ENCODE measurements at places on chromosomes 6 and 20.

- DNase-seq, result no peak
Observed at GRCh38 chr6:125922322-125922860, 34.2 kb upstream of the HINT3 start.

GRCh38 chr6:110878751-110879522 lies 4.4 kb downstream of the AMD1 start:
- peak; percentile 15 for DNase-seq

- DNase-seq, result no peak
Observed at GRCh38 chr6:34090935-34091334, 55.0 kb downstream of the GRM4 start.

- no peak for DNase-seq
Observed at GRCh38 chr6:56799989-56800388, 154.9 kb upstream of the BEND6 start.

GRCh38 chr6:1314617-1315016 lies 2.7 kb downstream of the FOXQ1 start:
- no peak for DNase-seq

DNA sequence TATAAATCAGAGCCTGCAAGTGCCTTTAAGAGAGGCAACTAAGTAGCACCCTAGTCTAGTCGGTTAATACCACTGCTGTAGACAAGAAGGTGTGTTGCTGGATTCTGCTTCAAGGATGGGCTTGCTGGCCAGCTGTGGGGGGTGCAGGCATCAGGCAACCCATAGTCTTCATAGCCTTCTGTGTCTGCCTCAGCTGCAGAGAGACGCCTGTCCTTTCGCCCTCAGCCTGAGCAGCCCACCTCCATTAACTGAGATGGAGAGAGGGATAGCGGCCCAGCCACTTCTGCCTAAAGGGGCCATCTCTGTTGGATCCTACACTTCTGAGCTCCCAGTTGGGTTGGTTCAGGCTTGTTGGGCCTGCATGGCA lies 123.7 kb upstream of the MLIP start:
- DNase-seq, result no peak

DNA sequence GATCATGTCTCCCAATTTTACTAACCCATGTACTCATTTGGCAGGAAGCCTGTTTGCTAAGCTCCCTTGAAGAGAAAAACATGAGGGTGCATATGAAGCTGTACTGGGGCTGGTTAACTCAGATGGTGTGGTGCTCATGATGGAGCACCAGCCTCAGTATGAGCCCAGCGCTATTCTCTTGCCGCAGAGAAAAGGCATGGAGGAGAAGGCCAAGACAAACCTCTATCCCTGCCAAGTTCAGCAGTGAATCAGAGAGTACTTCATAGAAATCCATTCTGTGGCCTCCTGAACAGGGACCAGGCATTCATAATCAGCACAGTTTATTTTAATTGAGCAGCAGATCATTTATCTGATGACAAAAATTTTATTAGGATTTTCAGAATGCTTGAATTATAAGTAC lies 398.1 kb downstream of the LMBRD1 start:
- DNase-seq, result no peak

DNA sequence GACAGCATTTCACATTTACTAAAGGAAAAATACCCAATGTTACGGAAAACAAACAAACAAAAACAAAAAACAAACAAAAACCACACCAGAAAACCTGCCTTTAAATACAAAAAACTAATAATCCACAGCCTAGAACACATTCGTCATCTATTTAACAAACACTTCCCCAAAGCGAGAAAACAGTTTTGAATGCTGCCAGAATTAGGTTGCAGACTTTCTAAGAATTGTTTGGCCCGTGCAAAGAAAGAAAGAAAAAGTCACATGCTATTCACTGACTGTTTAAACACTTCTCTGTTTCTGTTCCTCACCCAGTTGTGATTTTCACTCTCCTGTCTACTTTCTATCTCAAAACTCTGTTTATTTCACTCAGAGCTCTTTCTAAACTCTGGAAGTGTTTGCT lies 52.5 kb downstream of the BCAS1 start:
- no peak for DNase-seq

DNA sequence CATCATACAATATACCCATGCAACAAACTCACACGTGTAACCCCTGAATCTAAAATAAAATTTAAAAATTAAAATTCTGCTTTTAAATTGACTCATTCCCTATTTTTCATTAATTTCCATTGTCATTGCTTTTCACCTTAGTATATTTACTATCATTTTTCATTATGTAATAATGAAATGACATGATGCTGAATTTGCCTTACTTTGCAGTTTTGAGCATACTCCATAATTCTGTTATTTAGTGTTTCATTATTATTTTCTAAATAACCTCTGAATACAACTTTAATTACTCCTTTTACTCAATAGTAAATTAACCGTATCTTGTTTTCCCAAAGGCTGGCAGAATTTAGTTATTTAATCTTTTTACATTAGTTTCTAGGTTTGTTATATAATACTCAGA lies 719.6 kb downstream of the DOK5 start:
- no peak for DNase-seq

- DNase-seq, result no peak
Observed at GRCh38 chr6:116101790-116102189, 1.1 kb downstream of the NT5DC1 start.

DNA sequence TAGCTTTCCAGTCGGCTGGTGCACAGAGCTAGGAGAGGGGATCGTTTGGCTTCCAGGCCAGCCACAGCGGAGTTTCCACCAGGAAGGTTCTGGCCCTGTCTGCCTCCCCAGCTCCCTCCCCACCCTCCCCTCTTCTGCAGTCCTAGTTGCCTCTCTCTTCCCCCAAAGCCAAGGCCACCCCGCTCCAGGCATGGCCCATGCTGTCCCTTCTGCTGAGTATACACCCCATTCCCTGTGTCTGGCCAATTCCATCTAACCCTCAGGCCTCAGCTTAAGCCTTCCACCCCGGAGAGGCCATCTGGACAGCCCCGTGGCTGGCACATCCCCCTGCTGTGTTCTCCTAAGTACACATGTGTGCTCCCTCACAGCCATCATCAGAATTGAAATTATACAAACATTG lies 167.4 kb downstream of the CDH4 start:
- no peak for DNase-seq

GRCh38 chr6:134317471-134318131 lies at the start of gene SGK1:
SGK1 (minus strand) TSS chr6:134318112; CDS start chr6:134317460, 652 bp downstream.
- no peak for DNase-seq

- no peak for DNase-seq
Observed at GRCh38 chr6:158751224-158751623, 67.9 kb downstream of the EZR start.

DNA sequence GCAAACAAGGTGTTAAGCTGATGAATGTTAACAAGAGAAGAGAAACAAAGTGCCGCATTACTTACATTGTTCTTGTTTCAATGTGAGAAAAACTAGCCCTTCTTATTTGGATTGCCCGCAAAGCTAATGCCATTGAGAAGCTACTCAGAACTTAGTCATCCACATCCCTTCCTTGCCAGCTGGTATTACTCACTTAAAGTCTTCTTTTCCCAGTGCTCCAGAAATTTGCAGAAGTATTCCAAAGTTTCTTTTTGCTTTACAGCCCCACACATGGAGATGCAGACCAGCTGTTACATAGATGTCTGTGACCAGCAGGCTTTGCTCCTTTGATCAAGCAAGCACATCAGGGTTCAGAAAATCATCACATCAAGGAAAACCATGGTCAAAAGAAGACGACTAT lies 529.0 kb downstream of the TBC1D32 start:
- DNase-seq, result peak; percentile 22

DNA sequence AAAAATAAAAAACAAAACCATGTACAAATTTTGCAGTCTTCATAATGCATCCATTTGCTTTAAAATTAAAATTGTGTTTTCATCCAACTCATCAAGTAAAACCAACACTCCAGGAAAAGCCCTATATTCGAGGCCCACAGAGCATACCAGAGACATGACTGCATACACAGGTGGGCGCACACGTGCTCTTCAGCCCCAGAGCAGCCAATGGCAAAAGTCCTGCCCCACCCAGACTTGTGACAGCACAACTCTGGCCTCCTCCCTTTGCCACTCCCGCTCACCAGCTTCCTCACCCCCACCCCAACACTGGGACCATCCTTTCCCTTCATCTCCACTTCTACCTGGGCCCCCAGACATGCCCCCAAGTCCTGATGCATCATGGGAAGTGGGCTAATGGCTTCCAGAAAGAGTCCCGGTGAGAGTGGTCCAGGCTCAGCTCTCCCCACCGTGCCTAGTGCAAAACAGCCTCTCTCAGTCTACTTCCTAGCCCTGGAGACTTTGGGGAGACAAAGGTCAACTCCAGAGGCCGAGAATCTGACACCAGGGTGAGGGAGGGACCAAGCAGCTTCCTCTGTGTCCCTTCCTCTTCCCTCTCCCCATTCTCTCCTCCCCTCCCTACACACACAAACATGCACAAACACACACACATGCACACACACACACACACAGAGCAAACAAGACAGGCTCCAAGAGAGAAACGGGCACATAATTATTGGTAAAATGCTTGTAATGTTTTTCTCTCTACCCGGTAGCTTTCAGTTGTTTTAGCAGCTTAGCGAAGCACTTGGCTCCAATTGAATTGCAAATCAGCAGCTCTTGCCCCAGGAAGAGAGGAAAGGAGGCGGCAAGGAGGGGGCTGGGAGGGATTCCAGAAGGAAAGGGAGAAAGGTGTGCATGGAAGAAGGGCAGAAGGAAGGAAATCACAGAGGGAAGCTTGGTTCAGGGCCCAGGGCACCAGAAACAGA lies 14.3 kb downstream of the GRM4 start:
- DNase-seq, result no peak

GRCh38 chr6:140027219-140027618 lies 652.8 kb upstream of the CITED2 start:
- no peak for DNase-seq

DNA sequence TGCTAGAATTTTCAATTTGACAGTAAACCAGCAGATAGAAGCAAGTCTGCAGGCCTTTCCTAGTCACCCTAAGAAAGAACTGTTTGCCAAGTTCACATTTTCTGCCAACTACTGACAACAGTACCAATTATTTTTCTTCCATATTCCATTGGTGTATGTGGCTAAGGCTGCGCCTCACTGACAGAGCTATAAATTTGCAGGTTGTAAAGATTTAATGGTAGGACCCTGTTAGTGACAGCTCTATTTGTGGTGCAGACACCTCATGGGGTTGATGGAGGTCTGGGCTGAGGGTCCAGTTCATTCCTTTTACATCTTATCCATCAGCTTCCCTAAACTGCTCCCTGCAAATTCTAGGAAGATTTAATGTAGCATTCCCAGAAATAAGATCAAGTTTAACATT lies 228.5 kb downstream of the FRK start:
- DNase-seq, result no peak

- DNase-seq, result no peak
Observed at GRCh38 chr20:4087923-4088322, 72.6 kb upstream of the RNF24 start.

- peak; percentile 89 for DNase-seq
Observed at GRCh38 chr6:4316867-4317400, 181.6 kb upstream of the ECI2 start.

- DNase-seq, result no peak
Observed at GRCh38 chr20:47551841-47552240, 50.2 kb downstream of the NCOA3 start.

DNA sequence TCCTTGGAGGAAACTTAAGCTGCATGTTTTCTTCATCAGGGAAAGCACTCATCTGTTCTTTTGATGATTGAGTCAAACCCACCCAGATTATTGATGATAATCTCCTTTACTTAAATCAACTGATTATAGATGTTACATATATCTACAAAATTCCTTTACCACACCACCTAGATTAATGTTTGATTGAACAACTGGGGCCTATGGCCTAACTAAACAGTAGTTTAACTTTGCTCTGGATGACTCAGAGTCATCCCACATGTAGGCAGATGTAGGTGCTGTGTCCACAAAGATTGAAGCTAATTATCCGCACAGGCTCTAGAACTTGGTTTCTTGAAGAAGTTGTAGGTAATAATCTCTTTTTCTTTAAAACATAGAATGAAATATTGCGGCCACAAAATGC lies 42.2 kb downstream of the PKIB start:
- DNase-seq, result no peak

- DNase-seq, result no peak
Observed at GRCh38 chr20:34582911-34583310, 24.4 kb downstream of the MAP1LC3A start.

DNA sequence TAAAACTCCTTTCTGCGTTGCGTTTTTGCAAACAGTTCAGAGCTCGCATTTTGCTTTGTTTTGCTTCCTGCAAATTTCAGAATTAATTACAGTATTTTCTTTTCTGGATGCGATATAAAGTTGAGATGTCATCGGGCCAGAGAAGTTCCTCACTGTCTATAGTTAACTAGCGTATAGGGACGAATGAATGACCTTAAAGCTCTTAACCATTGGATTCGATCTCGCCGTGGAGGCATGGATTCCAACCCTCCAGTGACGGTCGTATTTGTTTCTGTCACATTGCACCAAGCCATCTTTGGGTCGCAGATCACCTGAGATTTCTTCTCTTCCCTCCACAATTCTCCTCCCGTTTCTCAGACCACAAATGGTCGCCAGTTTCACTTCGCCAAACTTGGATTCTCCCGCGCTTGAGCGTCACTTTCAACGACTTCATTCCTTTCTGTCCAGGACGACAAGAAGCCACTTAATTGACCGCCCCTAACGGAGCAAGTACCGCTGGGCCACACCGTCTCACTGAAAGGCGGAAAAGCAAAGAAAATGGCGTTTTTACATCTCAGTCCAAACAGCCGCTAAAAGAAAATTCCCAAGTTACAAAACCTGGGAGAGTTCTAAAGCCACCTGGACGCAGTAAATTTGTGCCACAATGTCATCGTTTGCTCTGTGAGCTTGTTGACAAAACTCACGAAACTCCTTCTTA lies 85.3 kb upstream of the ZNF184 start:
- DNase-seq, result no peak

DNA sequence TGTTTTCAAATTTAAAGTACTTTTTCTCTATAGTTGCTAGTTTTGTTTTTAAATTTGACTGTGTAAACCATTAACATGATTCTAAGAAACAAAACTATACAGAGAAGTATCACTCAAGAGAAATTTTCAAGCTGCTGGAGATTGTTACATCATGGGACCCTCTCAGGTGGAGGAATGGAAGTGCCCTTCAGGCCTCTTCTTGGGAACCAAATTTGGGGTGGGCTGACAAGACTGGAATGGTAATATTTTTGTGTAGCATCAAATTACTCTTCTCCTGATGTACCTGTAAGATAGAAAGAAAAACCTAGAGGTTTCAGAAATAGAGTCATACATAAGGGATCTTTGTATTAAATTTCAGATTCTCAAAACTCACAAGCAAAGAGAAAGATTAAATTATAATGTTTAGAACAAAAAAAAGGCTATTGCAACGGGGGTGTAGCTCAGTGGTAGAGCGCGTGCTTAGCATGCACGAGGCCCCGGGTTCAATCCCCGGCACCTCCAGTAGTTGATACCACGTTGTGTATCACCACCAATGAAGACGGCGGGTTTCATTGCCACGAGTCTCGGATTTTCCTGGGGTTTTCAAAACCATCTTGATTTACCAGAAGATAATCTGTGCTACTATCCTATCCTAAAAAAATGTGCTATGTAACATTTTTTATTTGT lies 193.7 kb downstream of the GPX5 start:
- peak; percentile 21 for DNase-seq

- no peak for DNase-seq
Observed at GRCh38 chr20:63317601-63318291, 24.8 kb downstream of the COL20A1 start.

- DNase-seq, result no peak
Observed at GRCh38 chr6:31683591-31683990, 2.7 kb upstream of the LY6G5C start.
